ENCODE measurements at places on chromosomes 7 and 10.

DNA sequence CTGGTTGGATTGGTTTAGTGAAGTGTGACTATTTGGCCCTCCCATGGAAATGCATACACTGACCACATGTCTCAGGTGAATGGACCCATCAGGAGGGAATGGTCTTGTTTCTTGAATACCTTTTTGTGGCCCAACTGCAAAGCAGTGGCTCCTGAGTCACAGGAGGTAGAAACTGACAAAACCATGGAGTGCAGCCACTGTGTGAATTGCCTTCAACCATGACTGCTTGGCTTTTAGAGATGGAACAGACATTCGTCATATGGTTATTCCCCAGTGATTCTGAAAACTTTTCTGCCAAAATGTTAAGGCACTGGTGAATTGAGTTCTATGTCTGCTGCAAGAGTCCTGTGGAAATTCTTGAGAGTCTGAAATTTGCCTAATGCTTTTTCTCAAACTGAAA, 64.7 kb downstream of the CDK14 start:
- DNase-seq = no peak

GRCh38 chr7:149319376-149319775, 57.4 kb downstream of the ZNF783 start:
- DNase-seq = no peak

DNA sequence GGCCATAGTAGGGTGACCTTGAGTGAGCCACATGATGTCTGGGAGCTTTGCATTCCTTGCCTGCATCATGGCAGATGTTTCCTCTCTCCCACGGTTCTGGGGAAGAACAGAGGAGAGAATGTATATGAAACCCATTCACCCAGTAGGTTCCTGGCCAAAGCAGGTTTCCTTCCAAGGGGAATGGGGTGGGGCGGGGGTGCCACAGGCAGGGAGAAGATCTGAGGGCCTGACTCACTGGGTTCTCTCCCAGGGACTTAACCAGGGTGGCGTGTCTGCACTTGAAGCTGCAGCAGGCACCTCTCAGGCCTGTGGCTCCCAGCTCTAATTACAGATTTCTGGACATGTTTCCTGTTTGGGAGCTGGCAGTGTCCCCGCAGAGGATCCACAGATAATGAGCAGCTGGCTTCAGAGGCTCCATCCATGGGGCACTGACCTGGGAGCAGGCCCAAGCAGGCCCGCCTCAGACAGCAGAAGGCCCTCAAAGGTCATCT, 50.2 kb upstream of the ZMIZ1 start:
- peak; percentile 46 for DNase-seq

- DNase-seq = no peak
Observed at GRCh38 chr10:8278099-8278498, 223.6 kb downstream of the GATA3 start.

GRCh38 chr10:24814568-24815313, 91.1 kb upstream of the ARHGAP21 start:
- DNase-seq = peak; percentile 42

GRCh38 chr7:34057956-34058355, 152.6 kb downstream of the BMPER start:
- no peak for DNase-seq

All from HFFc6 (cell line).